ENCODE measurements at places on chromosomes 2 and 18.

- DNase-seq = peak; percentile 58
Measured at GRCh38 chr2:120109186-120110061, 96.5 kb downstream of the EPB41L5 start.

DNA sequence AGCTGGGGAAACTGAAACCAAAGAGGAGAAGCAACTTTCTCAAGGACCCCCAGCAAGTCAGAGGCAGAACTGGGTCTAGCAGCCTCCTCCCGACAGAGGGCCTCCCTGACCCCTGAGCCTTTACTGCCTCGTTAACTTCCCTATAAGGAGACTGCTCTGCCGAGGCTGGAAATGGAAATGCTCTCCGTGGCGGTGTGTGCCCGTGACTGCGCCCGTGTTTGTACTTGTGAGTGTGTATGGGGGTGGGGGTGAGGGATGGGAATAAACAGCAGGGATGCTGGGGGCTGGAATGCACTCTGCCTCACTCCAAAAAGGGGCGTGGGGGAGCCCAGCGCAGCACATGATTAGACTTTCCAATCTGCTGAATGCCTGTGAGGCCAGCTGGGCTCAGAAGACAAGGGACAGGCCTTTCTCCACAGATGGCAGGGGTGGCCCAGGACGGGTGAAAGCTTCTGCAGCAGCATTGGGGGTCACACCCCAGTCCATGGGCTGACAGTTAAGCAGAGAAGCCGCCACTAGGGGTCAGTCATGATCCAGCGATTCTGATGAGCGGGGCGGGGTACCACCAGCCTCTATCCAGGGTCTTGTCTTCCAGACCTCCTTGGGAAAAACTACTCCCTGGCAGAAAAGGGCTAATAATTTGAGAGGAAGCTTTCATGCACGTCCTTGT is 26.8 kb downstream of the MPHOSPH10 start:
- peak; percentile 35 for DNase-seq

GRCh38 chr2:137925599-137925998 is 38.7 kb upstream of the HNMT start:
- DNase-seq = no peak

DNA sequence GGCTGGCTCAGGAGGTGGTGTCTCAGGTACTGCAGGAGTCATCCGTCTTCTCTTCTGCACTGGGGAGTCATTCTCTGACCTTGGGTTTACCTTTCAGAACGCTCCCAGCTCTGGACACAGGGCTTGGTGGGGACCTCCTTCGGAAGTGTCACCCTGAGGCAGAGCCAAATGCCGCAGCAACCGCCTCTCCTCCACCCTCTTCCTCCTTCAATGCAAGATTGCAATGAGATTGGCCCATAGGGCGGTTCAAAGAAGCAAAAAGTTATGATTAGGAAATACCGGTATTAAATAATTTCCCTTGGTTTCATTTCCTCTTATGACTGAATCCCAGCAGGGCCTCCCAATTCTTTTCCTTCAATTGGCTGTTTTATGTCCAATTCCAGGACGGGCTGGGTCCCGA is 178.8 kb downstream of the ACKR3 start:
- no peak for DNase-seq

- DNase-seq = no peak
Measured at GRCh38 chr2:56191617-56192016, 7.8 kb downstream of the CCDC85A start.

- no peak for DNase-seq
Measured at GRCh38 chr2:193963472-193964119, 1693.4 kb upstream of the SLC39A10 start.

DNA sequence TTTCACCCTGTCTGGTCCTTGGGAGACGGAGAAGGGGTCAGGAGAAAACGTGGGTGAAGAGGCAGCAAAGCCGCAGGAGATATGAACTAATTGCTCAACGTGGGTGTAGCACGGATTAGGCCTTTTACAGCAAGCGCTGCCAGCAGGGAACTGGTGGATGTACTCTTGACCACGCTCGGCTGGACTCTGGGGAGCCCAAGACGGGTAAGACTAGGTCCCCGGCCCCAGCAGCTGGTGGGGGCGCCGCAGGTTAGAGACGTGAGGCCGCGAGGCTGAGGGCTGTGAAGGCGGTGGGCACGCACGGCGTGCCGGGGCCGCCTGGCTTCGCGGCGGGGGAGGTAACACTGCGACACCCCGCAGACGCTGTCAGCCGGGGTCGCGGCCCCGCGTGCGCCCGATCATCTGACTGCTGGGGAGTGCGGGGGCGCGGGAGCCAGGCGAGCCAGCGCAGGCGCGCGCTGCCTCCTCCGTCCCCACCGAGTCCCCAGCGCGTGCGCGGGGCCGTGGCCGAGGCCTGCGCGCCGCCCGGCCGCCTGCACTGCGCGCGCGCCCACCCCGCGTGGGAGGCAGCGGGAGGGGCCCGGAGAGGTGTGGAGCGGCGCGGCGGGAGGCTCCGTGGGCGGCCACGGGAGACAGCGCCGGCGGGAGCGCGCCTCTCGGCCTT is at the start of gene CLIP4:
Gene CLIP4, plus strand, starts transcription at position 470 of the 664 bp plus-strand sequence. CDS start 5,974 bp downstream, outside the sequence.
- DNase-seq = peak; percentile 77

DNA sequence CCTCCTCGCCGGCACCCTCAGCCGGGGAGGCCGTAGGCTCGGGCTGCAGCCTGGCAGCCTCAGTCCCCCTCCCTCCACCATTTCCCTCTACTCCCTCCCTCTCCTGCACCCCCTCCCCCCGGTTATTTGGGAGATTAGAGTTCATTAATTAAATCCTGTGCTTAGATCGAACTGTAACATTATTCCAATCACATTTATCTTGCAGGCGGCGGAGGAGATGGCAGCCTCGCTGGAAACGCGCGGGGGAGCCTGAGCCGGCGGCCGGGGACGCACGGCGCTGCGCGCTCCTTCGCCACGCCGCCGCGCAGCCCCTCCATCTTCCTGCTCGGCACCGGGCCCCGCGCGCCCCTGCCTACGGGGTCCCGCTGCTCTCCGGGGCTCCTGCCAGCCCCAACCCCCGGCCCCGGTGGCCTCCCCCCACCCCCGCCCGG is at the start of gene ST8SIA3:
Gene ST8SIA3, plus strand, starts transcription at position 287 of the 431 bp plus-strand sequence. CDS start 290 bp downstream, outside the sequence.
- no peak for DNase-seq

GRCh38 chr2:55718165-55719008 is 24.7 kb upstream of the PNPT1 start:
- DNase-seq = peak; percentile 27

- DNase-seq = no peak
Measured at GRCh38 chr2:220174826-220175225, 547.4 kb downstream of the SLC4A3 start.

- DNase-seq = no peak
Measured at GRCh38 chr2:10289891-10290290, 12.8 kb upstream of the HPCAL1 start.

DNA sequence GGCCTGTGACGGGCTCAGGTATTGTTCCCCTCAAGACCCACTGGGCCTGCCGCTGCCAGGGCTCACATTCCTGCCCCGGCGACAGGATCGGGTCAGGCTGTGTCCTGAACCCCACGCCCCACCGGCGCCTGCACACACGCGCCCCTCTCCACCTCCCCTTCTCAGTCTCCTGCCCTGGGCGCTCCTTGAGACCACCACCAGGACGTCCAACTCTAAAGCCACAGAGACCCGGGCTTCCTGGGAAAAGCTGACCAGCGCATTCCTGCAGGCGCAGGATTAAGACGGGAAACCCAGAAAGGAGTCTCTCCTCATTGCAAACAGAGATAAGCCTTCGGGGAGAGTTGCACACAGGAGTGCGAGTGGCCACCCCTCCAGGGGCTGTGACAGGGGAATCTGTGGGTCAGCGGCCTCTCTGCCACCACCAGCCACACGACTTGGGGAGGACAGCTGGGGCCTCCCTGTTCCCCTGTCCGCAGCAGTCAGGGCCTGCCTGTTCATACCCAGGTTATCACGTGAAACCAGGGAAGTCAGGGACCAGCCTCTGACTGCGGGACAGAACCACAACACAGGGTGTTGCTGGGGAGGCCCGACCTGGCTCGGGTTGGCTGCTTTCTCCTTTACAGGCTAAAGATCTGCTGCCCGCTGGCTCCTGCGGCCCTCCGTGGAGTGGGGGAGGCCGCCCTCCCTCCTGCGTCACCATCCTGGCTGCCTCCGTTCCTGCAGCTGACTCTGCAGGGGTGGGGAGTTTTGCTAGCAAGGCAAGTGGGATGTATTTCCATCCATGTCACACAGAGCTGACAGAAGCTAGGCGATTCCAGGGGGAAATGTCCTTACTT is 88.8 kb downstream of the ZCCHC2 start:
- no peak for DNase-seq

GRCh38 chr2:118632921-118633320 is 214.5 kb downstream of the EN1 start:
- no peak for DNase-seq

DNA sequence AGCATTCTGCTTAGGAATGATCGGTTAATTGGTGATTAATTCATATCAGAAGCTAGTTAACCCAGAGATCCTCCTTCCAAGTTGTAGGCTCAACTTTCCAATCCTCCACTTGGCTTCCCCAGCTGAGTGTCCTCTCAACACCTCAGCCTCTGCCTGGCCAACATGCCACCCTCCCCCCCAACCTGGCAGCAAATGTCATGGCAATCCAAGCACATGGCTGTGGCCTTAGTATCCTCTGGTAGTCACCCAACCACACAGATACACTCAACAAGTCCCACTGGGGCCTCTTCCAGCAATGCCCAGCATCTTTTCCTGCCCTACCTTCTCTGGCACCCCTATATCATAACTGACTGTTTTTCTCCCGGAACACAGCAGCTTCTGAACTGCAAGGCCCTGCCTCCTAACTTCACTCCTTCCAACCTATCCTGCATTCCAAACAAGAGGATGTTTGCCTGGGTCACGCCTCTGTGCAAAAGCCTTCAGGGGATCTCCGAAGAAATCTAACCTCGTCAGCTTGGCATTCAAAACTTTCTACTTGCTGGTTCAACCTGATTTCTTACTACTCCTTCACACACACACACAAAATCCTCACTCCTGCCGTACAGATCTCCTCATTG is 195.0 kb downstream of the CYP26B1 start:
- no peak for DNase-seq

DNA sequence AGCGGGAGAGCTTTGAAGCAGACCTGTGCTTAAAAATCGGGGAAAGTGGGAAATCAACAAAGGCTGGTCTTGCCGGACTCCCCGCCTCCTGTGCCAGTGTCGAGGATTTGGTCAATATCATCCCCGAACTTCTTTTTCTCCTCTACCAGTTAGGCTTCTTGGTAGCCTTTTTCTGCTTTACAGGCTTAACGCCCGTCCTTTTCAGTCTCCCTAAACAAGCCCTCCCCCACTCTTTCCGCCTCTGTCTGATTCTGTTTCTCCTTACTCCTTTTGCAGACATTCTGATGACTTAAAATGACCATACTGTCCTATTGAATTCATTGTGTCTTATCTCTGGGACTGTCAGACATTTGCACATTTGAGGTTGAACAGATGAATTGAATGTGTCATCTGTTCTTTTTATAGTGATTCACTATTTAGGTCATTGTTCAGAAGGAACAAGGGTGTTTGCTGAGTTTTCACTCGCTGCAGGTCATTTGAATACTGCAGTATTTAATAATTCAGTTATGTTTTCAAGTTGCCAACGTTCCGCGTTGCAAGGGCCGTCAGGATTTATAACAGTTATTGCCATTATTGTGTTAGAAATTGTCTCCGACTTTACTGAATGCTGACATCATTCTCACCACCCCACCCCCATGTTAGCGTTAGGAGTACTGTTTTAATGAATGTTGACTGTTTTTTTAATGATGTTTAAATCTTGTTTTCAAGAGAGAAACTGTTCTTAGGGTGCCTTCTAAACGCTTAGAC is 1.1 kb downstream of the ITGAV start:
- DNase-seq = peak; percentile 19

DNA sequence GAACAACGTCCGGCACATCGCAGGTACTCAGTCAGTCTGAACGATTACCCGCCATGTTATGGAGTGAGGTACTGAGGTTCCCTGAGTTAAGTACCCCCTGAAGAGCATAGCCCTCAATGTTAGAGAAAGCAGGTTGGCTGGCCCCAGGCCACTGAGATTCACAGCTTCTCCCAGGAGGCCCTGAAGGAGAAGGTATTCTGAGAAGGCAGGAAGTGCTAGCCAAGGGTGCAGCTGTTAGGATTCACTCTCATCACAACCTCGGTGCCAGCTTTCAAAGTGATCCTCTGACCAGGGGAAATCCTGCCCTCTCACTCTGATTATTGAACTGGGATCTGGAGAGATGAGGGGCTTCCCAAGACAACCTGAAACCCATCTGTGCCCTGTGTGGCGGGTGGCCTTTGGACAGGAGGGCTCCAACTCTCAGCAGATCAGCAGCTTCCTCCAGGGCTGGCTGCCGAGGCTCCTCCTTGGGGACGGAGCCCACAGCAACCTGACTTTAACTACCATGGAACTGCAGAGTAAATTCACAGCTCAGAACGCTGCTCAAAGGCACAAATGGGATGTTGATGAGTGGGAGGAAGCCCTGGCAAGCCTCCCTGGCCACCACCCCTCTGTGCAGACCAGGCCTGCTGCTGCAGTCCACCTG is 7.8 kb downstream of the EHD3 start:
- DNase-seq = no peak

GRCh38 chr2:169479257-169480078 is at the start of gene BBS5:
Gene BBS5, plus strand, starts transcription at chr2:169479494. Its CDS starts 60 bp downstream, at chr2:169479554.
- DNase-seq = peak; percentile 70

DNA sequence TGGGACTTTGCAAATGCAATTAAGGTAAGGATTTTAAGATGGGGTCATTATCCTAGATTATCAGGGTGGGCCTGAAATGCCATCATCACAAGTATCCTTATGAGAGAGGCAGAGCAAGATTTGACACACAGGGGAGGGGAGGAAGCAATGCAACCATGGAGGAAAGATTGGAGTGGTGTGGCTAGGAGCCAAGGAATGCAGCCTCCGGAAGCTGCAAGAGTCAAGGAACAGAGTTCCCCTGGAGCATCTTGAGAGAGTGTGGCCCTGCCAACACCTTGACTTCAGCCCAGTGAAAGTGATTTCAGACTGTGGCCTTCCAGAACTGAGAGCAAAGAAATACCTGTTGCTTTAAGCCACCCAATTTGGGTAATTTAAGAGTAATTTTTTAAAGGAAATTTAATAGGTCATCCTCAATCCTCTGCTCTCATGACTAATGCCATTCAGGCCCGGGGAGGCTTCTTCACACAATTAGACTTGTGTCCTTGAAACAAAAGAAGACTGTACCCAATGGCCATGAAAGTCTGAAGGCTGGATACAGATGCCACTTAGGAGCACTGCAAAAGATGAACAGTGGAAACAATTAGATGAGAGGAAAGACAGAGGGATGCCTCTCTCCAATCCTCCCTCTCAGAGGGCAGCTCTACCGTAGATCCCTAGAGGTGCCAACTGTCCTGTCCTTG is 250.3 kb upstream of the ID2 start:
- no peak for DNase-seq

GRCh38 chr18:46448347-46448746 is 208.7 kb downstream of the LOXHD1 start:
- DNase-seq = no peak

GRCh38 chr2:205259121-205259520 is 423.2 kb upstream of the NRP2 start:
- DNase-seq = no peak

- DNase-seq = no peak
Measured at GRCh38 chr2:106316915-106317314, 122.8 kb upstream of the UXS1 start.

DNA sequence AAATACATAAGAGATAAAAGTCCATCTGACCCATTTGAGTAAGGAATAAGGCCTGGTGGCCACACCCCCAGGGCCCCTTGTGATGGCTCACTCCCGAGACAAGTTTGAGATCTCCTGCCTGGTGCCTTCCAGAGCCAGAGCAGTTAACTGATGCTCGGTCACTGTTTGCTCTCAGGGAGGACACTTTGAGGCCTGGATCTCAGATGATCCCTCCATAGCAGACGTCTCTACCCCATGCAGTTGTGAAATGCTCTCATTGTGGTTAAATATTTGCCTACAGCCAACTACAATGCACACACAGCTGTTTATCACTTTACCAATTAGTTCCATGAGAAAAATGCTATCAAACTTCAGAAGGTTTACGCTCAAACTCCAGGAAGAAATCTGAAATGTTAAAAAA is 12.3 kb downstream of the GYPC start:
- no peak for DNase-seq

- DNase-seq = no peak
Measured at GRCh38 chr2:54808661-54809060, 85.2 kb downstream of the EML6 start.

Data from CD4-positive, alpha-beta memory T cell (primary cell).